ENCODE measurements at places on chromosomes 5 and 9.

- no peak for DNase-seq
Observed at GRCh38 chr5:157025093-157025698, 33.7 kb downstream of the HAVCR1 start.

GRCh38 chr5:58410441-58410840 is 49.4 kb downstream of the PLK2 start:
- no peak for DNase-seq

DNA sequence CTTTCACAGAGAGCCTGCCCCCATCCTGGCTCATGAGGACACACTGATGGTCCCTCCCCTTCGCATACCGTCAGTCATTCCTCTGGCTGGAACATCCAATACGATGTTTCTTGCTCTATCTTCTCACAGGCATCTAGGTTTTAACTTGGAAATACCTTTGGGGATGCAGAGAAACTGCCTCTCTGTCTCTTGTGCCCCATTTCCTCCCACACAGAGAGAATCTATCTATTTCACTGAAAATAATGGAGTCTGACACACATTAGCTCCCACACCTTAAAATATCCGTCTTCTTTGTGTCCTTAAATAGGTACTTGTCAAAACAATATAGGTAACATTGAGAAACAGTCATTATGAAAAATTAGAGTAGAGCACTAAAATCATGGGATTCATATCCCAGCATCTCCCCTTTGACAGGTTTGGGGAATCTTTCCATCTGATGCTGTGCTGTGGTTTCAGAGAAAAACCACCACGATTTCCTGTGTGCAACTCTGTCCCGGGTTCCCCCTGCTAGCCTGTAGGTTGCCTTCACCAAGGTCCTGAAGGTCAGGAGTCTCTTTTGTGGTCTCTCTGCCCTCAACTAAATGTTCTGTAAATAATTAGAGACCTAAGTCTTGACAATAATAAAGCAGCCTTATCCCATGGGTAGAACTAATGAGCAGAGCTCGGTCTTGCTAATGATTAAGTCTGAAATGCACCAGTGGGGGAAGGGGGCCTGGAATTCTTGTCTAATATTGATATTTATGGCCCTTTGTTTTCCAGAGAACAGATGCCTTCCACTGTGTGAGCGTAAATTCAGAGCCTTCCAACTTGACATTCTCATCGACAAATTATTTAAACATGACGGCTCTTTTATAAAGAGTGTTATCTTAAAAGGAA is 371.0 kb downstream of the ICE1 start:
- DNase-seq, result no peak

DNA sequence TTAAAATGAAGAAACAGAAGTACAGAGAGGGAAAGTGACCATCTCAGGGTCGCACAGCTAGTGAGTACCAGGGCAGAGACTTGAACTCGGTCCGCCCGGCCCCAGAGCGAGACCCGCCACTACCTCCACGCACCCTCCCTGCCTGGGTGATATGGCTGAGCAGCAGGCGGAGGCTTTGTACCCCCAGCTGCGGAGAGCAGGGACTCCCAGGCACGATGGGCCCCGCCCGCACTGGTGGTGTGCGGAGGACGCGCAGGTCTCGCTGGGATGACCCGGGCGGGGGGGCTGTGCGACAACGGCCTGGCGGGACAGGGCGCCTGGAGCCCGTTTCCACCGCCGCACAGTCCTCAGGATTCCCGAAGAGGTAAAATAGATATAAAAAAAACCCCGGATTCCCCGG is 64.7 kb upstream of the LARP1 start:
- no peak for DNase-seq

- DNase-seq, result no peak
Observed at GRCh38 chr9:84779883-84780282, 110.4 kb downstream of the NTRK2 start.

- DNase-seq, result no peak
Observed at GRCh38 chr5:15234366-15234765, 265.6 kb upstream of the FBXL7 start.

DNA sequence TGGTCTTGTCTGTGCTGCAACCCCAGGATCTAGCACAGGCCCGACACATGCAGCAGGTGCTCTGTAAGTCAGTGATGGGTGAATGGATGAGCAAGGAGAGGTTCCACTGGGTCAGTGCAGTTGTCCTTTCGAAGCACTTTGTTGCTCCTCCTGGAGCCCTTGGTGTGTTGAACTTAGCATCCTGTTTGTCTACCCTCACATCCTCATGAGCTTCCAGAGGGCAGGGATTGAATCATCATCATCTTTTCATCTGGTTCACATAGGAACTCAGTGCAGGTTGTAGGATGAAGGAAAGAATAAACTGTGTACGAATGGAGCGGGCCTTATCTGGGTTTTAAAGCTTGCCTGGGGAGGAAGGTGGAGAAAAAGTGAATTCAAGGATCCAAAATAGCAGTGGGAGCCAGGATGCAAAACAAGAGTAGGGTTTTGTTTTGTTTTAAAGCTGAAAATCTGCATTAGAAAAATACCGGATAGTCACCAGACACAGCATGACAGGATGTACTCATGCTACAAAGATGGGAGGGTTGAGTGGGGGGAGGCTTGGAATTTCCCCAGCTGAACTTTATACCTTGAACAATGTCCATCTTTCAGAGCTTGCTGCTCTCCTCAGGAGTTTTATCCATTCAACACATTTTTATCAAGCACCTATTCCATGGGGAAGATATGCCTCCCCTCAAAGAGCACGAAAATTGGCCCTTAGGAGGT is 55.8 kb downstream of the PTTG1 start:
- DNase-seq, result no peak

DNA sequence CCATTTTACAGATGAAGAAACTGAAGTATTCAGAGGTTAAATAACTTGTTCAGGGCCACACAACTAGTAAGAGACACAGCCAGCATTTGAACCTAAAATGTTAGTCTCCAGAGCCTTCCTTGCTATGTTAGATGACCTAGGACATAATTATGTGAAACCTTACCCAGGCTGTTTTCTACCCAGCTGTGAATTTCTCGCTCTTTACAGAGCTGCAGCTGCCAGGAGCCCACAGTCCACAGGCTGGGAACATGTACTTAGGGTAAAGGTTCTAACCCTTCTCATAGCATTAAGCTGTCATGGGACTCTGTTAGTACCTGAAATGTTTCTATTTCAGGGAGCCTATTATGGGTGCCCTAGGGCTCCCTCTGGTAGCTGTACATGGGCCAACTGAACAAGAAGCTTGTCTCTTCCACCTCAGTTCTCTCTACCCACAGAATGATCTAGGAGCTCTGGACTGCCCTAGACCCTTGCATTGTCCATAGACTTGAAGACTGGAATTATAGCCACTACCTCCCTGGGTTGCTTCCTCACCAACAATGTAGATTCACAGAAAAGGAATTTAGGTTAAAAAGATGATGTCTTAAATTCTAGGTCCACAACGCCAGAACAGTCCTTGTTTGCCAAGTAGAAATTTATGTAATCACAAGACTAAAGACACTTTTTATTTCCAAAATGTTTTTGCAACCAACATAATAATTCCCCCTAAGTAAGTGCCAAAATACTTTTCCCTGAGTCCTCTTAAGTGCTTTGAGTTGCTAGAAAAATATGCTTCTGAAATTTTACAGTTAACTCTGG is 262.9 kb downstream of the PIK3R1 start:
- peak; percentile 37 for DNase-seq

DNA sequence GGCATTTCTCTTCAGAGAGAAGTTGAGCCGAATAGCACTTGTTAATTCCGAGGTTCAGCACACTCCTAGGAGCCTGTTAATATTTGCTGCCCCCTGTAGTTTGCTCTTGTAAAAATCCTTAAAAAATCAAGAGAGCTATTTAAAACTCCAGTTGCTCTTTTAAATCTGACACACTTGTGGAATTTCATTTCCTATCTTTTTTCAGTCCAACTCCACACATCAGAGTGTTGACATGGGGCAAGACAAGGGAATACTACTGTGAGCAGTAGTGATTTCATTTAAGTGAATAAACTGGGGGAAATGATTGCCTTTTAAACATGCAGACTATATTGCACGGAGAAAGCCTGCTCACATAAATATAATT is 1096.3 kb upstream of the DMAC1 start:
- DNase-seq, result peak; percentile 1

DNA sequence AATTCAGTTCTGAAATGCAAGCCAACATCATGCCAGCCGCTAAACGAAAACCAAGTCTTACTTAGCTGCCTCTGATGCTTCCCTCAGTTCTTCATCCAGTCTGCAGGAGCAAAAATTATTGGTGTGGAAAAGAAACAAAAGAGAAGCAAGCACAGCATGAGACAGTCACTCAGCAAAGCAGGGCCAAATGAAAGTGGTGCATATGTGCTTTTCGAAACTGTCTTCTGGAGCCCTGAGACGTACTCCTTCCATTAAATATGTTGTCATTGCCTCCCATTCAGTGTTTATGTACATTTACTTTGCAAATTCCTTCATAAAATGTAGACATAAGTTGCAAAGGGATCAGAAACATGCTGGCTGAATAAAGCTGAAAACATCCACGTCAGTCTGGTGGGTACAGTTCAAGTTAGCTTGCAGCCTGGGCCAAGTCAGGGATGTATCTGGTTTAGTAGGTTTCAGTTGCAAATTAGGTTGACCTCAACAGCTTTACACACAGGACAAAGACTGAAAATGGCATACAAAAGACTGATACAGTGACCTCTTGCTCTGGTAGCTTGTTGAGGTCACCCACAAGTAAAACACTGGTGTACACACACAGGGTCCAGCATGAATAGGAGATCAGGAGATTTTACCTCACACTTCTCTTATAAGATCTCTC is 139.7 kb upstream of the PCA3 start:
- peak; percentile 3 for DNase-seq

DNA sequence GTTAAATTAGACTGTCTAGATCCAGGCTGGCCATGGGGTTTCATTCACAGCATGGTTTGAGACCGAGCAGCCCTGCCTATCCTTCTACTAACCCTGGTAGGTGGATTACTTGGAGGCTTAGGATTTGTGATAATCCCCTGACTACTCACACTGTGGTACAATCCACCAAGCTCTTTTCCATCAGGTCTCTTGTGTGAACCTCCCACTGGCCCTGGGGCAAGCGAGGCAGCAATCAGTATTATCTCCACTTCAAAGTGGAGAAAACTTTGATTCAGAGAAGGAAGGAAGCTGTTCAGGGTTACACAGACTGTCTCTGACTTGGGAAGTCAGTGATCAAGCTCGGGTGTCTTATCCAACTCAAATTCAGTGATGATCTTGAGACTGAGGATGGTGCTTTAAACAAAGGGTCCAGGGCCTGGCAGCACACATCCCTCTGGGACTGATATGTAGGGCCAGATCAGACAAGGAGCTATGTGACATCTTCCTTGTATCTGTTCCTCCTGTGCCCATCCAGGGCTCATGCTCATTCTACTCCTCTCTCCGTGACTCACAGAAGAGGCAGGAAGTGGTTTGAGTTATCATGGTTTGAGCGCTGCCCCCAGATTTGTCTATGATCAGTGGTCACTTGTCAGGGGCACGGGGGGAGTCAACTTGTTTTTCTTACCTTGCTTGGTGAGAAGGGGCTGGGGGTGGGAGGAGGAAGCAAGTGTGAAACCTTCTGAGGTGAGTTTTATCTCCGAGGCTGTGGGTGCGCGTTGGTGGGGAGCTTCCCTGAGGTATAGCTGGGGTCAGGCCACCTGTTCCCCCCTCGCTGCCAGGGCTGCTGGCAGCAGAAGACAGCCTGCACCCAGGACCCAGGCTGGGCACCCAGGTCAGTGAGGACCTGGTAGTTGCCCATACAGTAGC is 48.6 kb downstream of the RGS3 start:
- DNase-seq, result no peak

GRCh38 chr5:2903451-2904395 is 152.2 kb upstream of the IRX2 start:
- no peak for DNase-seq
